AG08396 (cell line): ENCODE measurements at places on chromosomes 4 and X.

DNA sequence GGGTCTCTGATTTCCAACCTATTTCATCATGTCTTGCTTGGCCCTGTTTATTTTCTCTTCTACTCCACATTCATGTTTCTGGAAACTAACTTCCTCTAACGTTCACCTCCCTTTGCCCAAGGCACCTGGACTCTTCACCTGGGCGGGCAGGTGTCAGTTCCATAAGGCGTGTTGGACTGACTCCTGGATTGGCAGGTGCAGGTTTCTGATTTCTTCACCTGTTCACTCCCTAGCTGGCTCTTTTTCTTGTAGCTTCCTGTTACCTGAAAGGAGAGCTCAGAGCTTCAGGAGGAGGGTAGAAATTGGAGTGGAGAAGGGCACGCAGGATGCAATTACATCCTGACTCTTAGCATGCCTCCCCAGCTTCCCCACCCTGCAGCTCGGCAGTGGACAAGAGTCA, 350.8 kb upstream of the KLF3 start:
- DNase-seq: no peak

- DNase-seq: no peak
These were observed 4.9 kb downstream of the GNRHR start for GRCh38 chr4:67749286-67749685.

- DNase-seq: no peak
These were observed 399.6 kb upstream of the NDST3 start for GRCh38 chr4:117634716-117635115.

DNA sequence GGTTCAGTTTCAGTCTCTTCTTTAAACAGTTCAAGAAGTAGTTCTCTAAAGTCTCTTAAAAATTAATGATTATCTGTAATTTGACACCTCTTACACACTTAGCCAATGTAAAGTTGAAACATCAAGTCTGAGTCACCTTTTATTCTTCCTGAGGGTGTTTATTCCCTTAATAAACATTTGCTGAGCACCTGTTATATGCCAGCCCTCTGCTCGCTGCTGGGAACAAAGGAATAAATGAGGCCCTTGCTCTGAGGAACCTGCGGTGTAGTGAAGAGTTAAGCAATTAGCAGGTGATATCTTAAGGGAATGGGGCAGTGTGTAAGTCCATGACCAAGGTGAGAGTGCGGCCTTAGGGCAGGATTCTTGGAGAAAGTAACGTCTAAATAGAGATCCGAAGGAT, 5.2 kb upstream of the NDNF start:
- DNase-seq: no peak

- DNase-seq: no peak
These were observed 62.0 kb downstream of the APOOL start for GRCh38 chrX:85065512-85066198.
